ENCODE measurements at places on chromosomes 1 and 21.

DNA sequence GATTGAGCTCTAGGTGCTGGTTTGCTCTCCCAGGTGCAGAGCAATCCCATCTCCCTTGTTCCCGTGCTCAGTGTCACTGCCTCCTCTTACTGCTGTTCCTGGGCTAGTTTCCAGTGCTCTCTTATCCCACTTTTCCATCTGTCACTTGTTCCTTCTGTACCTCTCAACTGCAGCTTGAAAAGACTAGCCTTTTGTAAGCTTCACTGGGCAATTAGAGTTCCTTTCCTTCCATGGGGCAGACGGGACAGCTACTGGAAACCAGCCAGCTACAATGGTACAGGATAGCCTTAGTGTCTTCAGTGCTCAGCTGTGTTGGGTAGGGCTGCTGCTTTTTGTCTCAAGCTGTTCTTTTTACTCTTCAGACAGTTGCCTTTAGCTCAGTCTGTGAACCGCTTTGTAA, 31.6 kb downstream of the AGT start:
- DNase-seq, result peak; percentile 74

- no peak for DNase-seq
These were observed 9.5 kb upstream of the GOLT1A start for GRCh38 chr1:204223129-204223860.

DNA sequence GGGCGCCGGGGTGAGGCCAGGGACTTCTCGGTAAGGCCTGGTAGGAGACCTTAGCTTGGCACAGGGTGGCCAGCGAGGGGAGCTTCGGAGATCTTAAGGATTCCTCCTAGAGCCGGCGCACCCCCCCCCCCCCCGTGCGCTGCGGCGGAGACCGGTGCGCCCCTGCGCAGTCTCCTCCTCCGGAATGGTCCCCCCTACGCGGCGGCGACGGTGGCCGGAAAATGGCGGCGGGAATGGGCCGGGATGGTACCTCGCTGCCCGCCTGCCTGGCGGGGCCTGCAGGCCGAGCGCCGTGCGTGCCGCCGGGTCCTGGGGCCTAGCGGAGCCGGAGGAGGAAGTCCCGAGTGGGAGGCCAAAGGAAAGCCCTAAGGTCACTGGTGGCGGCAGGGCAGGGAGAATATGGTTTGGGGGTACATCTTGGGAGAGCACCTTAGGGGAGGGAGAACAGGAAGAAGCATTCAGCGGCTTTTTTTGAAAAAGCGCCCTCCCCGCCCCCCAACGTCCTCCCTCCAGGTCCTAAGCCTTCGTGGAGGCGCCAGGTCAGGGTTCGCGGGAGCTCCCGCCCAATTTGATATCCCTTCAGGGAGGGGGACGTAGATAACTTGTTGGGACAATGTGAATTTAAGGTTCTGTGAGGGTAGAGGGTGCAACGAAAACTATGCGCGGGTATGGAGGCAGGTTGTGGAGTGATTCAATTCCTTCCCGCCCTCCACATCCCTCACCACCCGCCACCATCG, 429 bp downstream of the SRRM1 start:
- DNase-seq, result no peak

DNA sequence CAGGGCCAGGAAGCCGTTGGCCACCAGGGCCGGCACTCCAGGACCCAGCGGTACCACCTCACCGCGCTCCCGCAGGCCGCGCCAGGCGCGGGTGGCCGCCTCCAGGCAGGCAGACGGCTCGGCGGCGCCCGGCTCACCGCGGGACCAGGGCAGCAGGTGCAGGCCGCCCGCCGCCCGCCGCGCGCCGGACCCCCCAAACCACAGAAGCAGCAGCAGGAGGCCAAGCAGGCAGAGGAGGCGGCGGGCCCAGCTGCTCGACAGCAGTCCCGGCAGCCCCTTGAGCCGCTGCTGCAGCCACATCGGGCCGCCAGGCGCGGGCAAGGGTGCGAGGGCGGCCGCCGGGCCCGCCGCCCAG, 312 bp downstream of the KIAA2013 start:
- DNase-seq, result no peak

DNA sequence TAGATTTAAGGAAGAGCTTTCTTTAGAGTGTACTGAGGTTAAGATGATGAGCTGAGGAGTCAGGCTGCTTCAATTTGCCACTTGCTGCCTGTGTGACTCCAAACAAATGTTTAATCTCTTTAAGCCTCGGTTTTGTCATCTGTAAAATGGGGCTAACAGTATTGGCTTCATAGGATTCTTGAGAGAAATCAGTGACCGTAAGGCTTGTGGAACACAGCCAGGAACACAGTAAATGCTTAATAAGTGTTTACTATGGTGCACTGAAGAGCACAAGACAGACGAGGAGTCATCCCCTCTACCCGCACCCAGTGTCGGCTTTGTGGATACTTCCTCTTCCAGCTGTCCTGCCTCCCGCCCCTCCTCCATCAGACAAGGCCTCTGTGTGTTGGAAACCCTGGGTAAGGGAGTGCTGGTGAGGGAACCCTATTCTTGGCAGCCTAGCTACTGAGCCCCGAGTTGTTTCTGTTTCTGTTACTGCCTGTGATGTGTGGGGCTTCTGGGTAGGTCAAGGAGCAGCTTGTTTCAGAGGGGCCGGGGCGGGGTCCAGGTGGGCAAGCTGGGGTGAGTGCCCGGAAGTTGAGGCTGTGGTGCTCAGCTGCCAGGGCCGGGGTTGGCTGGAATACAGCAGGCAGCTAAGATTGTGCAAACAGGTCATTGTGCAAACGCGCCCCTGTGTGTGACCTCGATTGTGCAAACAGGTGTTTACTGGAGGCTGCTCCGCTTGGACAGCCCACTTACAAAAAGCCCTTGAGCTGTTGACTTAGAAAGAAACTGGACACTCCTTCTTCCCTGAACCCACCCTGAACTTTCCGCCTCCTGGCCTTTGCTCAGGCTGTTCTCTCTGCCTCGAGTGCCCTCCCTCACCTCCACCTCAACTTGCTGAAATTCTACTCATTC, 4.0 kb upstream of the CSF3R start:
- DNase-seq, result no peak

- DNase-seq, result no peak
These were observed 146.0 kb upstream of the KIAA0040 start for GRCh38 chr1:175338387-175339135.

GRCh38 chr1:170593173-170594011, 61.4 kb downstream of the GORAB start:
- DNase-seq, result peak; percentile 43

DNA sequence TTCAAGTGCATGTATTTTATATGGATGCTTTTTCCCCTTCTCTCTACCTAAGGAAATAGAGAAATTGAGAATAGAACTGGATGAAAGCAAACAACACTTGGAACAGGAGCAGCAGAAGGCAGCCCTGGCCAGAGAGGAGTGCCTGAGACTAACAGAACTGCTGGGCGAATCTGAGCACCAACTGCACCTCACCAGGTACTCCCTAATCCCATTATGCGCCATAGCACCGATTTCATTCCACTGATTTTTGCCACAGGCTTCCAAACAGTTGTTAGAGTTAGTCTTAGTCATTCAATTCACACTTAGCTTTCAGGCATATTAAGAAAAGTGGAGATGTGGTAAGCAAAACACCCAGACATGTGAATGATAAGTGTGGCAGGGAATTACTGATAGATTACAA, 122.8 kb downstream of the SDCCAG8 start:
- no peak for DNase-seq

- DNase-seq, result no peak
These were observed 95.7 kb downstream of the FASLG start for GRCh38 chr1:172754609-172755008.

GRCh38 chr1:46550751-46551231, 656 bp downstream of the KNCN start:
- no peak for DNase-seq

DNA sequence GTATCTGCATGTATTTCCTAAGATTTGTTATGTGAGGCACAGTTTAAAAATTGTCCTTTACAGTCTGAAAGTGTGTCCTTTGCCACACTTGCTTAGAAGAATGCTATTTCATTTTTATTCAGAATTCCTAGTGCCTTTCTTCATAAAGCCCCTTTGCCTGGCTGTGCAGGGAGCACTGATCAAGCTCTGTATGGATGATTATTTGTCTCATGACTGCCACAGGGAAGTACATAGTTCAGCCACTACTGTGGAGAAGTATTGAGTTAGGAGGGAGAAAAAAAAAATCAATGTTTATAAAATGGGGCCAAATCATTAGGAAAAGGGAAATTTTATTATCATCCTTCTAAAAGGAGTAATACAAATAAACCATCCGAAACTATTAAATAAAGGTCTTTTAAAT, 51.4 kb downstream of the LHX4 start:
- no peak for DNase-seq

GRCh38 chr1:231160895-231161666, 777 bp upstream of the TRIM67 start:
- DNase-seq, result no peak

- DNase-seq, result no peak
These were observed 2.5 kb downstream of the EIF4G3 start for GRCh38 chr1:21174230-21174629.

DNA sequence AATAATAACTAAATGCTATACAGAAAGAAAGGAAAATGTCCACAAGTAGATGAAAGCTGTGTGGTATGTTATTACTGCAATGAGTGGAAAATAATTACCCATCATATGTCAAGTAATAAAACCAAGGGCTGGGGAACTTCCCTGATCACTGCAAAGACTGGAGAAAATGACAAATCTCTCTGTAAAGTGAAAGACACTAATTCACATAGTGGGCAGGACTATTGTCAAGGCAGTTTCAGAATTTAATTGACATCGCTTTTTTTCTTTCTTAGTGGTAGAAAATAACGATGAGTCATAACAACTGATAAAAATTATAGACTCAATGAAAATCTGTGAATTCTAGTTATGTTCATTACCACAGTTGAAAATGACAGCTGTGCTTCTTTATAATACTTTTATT, 153.7 kb upstream of the ST6GALNAC5 start:
- DNase-seq, result no peak

GRCh38 chr1:31444725-31445448, 31.9 kb downstream of the SERINC2 start:
- DNase-seq, result peak; percentile 58

DNA sequence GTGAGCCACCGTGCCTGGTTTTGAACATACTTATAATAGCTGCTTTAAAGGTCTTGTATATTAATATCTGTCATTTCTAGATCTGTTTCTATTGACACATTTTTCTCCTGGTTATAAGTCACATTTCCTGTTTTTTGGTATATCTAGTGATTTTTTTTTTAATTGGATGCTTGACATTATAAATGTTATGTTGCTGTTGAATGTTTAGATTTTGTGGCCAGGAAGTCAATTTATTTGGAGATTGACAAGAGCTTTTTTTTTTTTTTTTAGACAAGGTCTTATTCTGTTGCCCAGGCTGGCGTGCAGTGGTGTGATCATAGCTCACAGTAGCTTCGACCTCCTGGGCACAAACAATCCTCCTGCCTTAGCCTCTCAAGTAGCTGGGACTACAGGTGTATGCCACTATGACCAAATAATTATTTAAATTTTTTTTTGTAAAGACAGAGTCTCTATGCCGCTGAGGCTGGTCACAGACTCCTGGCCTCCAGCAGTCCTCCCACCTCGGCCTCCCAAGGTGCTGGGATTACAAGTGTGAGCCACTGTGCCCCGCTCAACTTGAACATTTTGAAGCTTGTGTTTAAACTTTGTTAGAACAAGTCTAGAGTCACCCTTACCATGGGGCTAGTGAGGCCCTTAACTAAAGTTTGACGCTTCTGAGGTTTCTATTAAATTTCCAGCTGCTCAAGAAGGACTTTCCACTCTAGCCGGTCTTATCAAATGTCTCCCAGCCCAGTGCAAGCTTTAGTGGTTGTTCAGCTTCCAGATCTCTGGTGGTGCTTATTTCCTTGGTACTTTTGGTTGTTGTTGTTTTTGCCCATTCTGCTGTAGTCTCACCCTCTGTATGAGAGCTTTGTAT, 8.6 kb upstream of the CHI3L2 start:
- DNase-seq, result no peak

GRCh38 chr21:43345746-43346409, 81.1 kb downstream of the SIK1 start:
- peak; percentile 55 for DNase-seq

- no peak for DNase-seq
These were observed 3.3 kb downstream of the CAPN2 start for GRCh38 chr1:223715604-223716172.

GRCh38 chr21:28280611-28281010, 712.1 kb downstream of the LTN1 start:
- DNase-seq, result no peak

GRCh38 chr1:28917757-28918118, 3.4 kb downstream of the EPB41 start:
- peak; percentile 22 for DNase-seq
